SK-MEL-5 (cell line): ENCODE measurements at places on chromosomes 16 and 17.

DNA sequence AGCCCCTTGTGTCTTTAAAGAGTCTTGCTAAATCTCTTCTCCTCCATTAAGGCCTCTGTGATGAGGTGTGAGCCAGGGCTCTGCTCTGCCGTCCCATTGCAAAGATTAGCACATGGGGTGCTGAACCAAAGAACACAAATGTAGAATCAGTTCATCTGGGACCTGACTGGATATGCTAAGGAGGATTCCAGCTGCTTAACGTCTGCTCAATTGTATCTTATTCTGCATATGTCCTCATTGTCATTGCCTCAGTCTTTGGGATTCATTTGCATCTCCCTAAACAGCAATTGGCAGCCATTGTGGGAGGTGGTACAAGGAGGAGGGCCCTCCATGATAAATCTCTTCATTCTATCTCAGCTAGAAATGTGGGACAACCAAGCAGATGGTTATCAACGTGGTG, 106.3 kb upstream of the ADAMTS18 start:
- DNase-seq = no peak

- no peak for DNase-seq
Measured at GRCh38 chr16:50373345-50373701, 4.5 kb upstream of the BRD7 start.

DNA sequence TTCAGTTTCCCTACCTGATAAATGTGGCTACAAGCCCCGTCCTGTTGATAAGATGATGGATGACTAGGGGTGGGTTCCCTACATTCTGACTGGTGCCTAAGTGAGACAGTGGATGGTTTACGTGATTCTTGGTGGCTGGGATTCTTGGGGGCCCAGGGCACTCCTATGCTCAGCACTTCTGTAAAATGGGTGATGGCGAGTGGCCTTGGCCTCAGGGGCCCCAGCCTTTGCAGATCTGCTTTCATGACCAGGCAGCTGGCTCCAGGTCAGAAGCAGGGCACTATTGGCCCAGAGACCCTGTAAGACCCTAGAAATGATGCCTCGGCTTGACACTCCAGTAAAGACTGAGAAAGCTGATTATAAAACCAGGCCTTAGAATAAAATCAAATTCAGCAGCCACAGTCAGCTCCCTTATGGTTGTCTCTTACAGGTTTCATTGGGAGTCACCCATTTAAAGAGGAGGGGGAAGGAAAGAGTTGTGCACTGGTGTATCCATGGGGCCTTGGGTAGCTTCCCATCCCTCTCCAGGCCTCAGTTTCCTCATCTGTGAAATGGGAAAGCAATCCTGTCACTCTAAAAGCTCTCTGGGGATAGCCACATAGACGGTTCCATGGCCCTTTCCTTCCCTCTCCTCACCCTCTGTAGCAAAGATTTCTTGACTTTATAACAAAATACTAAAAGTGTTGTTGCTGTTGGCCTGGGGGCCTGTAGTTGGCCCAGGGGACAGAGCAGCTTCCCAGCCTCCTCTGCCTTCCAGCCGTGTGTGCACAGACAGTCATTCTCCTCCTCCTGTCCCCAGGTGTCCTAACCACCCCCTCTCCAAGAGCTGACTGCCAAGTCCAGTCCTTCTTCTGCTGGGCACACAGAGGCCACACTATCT, 1.2 kb downstream of the SNX20 start:
- DNase-seq = no peak

DNA sequence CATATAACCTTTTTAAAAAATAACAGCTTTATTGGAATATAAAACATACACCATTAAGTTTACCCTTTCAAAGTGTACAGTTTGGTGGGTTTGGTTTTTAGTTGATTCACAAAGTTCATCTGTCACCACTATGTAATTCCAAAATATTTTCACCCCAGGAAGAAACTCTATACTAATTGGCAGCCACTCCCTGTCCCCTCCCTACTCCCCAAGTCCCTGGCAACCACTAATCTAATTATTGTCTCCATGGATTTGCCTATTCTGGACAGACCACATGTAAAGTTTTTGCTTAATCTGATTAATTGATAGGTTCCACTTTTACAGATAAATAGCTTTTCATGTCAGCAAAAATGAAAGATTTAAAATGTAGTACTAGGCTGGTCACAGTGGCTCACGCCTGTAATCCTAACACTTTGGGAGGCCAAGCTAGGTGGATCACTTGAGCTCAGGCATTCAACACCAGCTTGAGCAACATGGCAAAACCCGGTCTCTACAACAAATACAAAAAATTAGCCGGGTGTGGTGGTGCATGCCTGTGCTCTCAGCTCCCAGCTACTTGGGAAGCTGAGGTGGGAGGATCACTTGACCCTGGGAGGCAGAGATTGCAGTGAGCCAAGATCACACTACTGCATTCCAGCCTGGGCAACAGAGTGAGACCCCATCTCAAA, 25.0 kb upstream of the MAPK3 start:
- no peak for DNase-seq

- no peak for DNase-seq
Measured at GRCh38 chr16:53511084-53511402, 8.0 kb upstream of the AKTIP start.

DNA sequence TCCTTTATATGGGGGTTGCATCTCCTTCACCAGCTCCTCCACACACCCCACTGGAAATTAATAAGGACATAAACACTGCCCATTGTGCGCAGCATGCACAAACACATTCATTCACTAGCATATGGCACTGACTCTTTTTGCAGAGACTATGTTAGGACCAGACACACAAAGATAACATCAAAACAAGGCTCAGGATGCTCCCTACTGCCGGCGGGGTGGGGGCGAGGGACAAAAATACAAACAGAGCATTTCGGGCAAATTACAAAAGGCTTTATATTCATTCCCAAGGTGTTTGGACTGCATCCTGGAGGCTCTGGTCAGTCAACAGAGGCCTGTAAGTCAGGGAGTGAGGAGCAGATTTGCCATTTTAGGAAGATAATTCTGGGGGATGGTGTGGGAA, 299.7 kb downstream of the SLC39A11 start:
- no peak for DNase-seq

DNA sequence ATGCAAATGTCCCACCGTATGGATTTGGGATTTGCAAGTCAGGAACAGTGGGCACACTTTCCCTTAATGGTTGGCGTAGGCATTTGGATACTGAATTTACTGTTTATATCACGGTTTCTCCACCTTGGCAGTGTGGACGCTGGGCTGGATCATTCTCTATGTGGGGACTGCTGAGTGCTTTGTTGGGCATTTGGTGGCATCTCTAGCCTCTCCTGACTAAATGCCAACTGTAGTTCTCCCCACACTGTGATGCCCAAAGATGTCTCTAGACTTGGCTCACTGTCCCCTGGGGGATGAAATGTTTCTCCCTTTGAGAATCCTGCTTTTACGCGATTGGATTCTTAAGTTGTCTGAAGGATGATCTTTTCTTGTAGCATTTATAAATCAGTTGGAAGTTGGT, 49.0 kb downstream of the RBFOX1 start:
- no peak for DNase-seq

DNA sequence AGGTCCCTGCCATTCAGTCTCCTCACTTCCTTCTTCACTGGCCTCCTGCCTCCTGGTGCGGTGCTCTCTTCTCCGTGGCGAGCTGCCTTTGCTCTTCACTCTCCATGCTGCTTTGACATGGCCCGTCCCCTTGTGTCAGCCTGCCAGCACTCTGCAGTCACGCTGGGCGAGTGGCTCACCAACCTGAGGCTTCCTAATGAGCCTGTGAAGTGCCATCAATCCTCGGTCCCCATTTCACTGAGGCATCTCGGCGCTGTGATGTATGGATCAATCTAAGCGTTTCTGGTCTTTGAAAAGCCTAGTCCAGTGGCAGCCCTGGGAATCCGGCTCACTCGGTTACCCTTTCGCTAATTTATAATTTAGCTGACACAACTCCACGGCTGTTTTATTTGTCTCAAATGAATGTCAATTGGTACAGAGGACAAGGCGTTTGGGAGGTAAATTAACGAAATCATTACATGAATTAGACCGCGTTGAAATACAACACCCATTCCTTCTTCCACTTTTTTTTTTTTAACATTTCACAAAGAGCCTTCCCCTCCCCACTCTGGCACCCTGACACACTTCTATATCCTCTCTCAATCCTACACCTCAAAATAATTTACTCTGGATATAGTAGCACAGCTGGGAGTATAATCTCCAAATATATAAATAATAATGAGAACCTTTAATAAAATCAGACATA, 610.7 kb downstream of the TMEM114 start:
- no peak for DNase-seq
